H54 (cell line): ENCODE measurements at places on chromosomes 4 and X.

DNA sequence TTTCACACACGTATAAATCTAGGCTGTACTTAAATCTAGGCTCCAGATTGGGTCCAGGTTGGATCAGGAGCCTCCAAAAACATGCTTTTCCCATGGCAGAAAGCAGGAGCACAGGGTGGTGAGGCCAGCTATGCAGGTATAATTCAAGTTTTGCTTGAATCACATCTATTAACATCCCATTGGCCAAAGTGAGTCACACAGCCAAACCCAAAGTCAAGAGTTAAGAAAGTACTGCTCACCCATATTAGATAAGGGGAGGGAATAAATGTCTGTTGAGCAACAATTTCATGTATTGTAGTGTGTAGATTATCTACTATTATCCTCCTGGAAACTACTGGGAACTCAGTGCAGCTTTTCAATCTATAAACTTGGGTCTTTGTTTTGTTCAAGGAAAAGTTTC, 12.8 kb downstream of the SUPT20HL2 start:
- DNase-seq, result no peak

DNA sequence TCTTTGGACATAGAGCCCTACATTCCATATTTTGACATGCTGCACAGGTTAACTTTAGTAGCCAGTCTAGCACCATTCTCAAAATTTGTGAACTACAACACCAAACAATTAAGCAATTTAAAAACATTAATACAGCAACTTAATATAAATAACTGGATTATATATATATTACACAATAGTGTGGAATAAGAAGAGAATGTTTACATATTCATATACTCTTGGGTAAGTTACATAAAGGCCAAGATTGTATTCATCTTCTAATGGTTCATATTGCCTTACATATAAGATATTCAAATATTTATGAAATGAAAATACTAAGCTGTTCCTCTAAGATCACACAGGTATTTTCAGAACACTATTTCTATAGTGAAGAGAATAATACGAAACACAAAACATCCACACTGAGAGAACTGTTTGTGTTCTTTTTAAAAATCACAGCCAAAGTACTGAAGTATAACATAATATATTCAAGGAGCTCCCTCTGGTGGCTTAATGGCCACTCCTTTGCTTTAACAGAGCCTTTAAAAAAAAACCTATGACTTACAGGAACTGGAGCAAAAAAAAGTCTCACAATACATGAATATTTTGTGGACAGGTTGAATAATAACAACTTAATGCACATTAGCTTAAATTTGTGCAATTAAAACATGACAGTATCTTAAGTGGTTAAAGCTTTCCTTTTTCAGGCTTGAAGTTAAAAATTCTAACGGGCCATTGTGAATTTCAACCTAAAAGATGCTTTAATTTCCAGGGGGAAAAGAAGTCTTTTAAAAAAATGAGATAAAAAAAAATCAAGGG, 46.2 kb downstream of the NEK1 start:
- no peak for DNase-seq

- DNase-seq, result no peak
These were observed 23.0 kb upstream of the RADX start for GRCh38 chrX:106588801-106589200.

DNA sequence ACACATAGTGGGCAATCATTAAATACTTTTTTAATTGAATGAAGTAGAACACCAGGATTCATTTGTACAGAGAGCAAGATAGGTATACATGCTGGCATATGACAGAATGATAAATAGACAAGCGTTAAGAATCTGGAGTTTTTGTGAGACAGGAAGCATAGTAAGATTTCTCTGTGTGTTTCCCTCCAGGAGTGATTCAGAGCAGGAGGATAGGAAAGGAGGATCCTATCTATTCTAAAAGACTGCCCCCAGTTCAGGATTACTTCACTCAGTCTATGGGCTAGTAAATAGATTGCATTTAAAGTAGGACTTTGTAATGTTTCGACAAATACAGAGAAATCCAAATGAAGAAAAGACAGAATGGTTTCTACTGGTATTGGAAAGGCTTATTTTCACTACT, 423.7 kb downstream of the PDGFC start:
- no peak for DNase-seq

GRCh38 chr4:145716200-145716599, 36.3 kb downstream of the C4orf51 start:
- DNase-seq, result no peak
